ENCODE measurements at places on chromosomes 3 and 15. TPM values are rescaled to one million over a fixed set of nuclear protein-coding genes. Genes with fewer than 3 reads are reported as not detected.

PLOD2 gene
- polyA plus RNA-seq: 37.0 TPM

GPR27 gene
- 3.1 TPM for polyA plus RNA-seq

SLC28A1 gene
- not detected for polyA plus RNA-seq

SPINK8 gene
- polyA plus RNA-seq: not detected

ANKRD34C gene
- not detected for polyA plus RNA-seq
